ENCODE measurements at places on chromosomes 2 and 18.

DNA sequence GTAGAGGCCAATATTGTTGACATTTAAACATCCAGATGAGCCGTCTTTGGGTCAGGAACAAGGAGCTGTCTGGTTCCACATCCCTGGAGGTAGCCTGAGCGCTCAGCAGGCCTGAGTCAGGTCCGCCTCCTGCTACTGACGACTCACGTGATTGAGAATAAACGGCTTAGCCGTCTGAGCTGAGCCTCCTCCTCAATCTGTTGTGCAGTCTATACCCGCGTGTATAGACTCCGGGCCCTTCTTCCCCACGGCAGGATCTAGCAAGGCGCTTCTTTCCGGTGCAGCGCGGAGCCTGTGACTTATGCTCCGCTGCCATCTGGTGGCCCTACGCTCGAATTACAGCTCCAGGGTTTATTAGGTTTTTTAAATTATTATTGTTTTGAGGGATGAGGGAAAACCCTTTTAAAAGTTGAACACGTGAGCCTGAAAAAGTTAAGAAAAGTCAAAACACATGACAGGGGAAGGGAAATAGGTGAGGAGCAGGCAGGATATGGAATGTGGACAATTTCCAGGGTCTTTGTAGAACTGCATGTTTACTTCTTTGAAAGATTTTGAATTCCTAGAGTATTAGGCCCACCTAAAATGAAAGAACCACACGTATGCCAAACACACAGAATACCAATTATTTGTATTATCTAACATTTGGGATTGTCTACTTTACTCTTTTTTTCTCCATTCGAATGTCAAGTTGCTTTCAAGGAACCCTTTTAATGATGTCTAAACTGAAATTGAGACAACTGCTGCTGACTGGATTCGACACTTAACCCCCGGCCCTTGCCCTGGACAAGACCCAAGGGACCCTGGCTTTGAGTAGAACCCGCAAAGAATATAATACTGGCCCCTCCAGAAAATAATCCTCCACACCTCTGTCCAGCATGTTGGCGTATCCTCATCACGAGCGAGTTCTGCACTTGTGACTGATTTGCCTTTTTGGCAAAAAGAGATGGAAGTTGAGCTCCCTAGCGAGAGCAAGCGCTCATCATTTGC, 112.4 kb upstream of the ZNF236 start:
- DNase-seq, result peak; percentile 16

GRCh38 chr2:65985986-65986385, 448.9 kb upstream of the MEIS1 start:
- DNase-seq, result no peak

- no peak for DNase-seq
Measured at GRCh38 chr2:128781585-128782385, 463.1 kb upstream of the HS6ST1 start.

DNA sequence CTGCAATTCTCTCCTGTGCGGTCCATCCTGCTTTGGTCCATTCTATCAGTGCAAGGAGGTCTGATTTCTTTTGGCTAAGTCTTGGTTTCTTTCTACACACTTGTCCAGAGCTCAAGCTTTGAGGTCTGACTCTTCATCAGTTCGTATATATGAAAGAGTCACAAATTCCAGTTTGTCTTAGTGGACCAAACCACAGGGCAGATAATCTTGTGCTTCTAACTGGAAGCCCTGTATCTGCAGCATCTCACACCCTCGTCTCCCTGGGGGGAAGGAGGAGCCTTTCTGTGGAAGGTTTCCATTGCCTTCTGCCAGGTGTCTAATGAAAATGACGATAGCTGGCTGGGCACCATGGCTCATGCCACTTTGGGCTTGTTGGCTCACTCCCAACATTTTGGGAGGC, 148.5 kb downstream of the SPP2 start:
- no peak for DNase-seq

GRCh38 chr2:190804182-190804795, 76.3 kb upstream of the GLS start:
- DNase-seq, result no peak

GRCh38 chr2:237980087-237980486, 13.3 kb downstream of the UBE2F start:
- DNase-seq, result no peak

DNA sequence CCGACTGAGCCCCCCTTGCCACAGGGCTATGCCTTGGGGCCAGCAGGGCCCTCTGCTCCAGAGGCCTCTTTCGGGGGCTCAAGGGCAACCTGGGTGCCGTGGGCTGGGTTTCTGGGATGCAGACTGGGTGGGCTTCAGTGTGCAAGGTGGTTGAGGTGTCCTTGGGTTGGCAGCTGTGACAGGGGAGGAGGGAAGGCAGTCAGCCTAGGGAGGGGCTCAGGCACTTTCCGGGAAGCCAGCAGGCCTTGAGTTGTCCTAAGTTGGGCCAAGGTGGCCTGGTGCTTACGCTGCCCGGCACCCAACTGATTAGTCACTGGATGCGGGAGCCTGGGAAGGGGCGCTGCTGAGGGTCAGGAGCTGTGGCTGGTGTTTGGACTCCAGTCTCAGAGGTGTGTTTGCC, 199.5 kb downstream of the TWIST2 start:
- no peak for DNase-seq

GRCh38 chr18:9296233-9297006, 38.2 kb upstream of the TWSG1 start:
- no peak for DNase-seq

DNA sequence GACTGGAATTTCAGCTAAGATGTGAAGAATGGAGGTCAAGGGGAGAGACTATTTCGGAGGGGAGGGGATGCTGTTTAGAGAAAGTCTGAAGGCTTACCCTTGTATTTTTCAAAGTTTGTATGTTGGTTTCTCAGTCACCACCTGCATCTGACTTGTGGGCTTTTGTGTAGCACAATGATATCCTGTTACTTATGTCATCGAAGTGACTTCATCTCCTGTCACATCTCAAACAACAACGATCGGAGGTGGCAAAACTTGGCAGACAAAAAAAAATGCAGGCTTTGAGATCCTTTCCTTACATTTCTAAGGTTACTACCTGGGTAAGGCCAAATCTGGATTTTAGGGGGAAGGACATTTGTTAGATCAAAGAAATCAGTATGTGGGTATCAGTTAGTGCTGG, 11.7 kb upstream of the CXCR4 start:
- DNase-seq, result no peak

- DNase-seq, result no peak
Measured at GRCh38 chr18:36481201-36481657, 183.7 kb downstream of the FHOD3 start.

DNA sequence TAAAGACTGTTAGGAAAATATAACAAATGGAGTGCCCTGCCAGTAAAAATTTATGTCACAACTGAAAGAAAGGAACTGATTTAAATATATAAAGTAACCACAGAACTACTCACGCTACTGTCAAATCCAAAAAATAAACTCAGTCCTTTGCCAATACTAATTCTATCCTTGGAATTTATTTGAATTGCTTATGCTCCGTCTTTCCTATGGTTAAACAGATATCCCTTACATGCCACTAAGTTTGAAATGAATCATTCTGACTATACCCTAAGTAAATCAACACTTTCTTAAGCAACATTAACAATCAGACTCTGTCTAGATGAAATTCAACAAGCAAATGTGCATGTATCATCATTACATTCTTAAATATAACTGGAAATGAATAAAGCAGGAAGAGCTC, 9.8 kb downstream of the HNRNPLL start:
- no peak for DNase-seq

- no peak for DNase-seq
Measured at GRCh38 chr2:186841940-186842339, 7.0 kb downstream of the ZSWIM2 start.

DNA sequence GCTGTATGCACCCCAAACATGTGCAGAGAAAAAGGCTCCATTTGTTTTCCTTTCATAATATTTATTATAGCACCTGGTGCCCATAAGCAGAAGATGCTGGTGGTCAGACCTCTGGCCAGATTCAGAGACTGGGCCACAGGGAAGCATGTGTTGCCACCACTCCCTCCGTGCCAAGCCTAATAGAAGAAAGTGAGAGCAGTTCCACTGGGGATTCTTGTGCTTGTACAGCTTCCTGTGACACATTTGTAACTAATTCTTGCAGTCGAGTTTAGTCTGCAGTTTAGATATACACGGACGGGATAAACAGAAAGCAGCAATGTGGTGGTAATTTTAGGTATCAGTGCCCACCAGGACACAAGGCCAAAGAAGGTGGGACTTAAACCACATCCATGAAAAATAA, 135.4 kb upstream of the PIEZO2 start:
- DNase-seq, result no peak

- DNase-seq, result no peak
Measured at GRCh38 chr2:152587187-152587947, 129.9 kb downstream of the PRPF40A start.

DNA sequence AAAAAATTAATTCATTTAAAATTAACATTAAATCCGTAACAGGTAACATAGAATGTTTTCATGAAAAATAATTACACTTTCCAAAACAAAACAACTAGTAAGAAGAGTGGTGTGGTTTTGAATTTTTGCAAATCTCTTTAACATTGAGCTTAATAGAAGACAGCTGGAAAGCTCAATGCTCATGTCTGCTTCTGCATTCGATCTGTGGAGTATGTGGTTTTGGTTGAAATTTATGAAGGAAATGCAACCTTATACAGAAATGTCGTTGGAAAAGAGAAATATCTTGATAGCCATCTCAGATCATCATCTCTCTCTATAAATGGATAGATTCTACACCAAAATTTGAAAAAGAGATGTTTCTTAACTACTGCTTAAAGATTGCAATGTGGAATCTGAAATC, 17.3 kb upstream of the FHL2 start:
- no peak for DNase-seq

DNA sequence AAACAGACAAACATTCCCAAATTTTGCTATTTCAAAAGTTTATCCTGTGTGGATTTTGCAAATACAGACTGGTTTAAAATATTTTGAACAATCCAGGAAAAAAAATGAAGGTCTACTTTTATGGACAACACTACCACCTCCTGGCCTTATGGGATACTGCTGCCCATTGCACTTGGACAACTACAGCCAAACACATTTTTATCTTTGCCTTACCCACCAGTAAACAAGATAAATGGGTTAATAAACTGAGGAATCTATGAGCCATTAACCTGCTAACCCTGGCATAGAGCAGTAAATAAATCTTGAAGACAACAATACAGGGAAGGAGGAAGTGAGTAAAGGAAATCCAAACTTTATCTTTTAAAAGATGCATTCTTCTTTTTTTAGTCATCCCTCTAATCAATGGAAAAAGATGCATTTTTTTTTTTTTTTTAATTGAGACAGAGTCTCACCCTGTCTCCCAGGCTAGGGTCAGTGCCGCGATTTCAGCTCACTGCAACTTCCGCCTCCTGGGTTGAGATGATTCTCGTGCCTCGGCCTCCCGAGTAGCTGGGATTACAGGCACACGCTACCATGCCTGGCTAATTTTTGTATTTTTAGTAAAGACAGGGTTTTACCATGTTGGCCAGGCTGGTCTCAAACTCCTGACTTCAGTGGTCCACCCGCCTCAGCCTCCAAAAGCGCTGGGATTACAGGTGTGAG, 2.1 kb upstream of the SPIRE1 start:
- DNase-seq, result peak; percentile 4

DNA sequence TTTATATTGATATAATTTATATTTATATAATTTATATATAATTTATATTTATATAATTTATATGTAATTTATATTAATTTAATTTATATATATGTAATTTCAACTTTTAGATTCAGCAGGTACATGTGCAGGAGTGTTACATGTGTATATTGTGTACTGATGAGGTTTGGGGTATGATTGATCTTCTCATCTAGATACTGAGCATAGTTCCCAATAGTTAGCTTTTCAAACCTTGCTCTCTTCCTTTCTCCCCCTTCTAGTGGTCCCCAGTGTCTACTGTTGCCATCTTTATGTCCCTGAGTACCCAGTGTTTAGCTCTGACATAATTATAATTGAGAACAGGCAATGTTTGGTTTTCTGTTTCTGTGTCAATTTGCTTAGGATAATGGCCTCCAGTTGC, 1335.3 kb upstream of the CDH2 start:
- no peak for DNase-seq

DNA sequence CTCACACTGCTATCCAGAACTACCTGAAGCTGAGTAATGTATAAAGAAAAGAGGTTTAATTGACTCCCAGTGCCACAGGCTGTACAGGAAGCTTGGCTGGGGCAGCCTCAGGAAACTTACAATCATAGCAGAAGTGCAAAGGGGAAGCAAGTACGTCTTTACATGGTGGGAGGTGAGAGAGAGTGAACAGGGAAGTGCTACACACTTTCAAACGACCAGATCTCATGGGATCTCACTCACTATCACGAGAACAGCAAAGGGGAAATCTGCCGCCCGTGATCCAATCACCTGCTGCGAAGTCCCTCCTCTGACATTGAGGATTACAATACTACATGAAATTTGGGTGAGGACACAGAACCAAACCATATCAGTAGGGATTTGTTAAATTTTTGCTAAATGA, 150.4 kb upstream of the NXPH2 start:
- DNase-seq, result no peak

GRCh38 chr2:224611938-224612337, 26.8 kb upstream of the CUL3 start:
- DNase-seq, result no peak

- no peak for DNase-seq
Measured at GRCh38 chr2:170324640-170325046, 146.7 kb downstream of the MYO3B start.

GRCh38 chr2:134884435-134884834, 34.2 kb upstream of the CCNT2 start:
- DNase-seq, result no peak

GRCh38 chr2:22737144-22737543, 647.8 kb upstream of the KLHL29 start:
- no peak for DNase-seq

DNA sequence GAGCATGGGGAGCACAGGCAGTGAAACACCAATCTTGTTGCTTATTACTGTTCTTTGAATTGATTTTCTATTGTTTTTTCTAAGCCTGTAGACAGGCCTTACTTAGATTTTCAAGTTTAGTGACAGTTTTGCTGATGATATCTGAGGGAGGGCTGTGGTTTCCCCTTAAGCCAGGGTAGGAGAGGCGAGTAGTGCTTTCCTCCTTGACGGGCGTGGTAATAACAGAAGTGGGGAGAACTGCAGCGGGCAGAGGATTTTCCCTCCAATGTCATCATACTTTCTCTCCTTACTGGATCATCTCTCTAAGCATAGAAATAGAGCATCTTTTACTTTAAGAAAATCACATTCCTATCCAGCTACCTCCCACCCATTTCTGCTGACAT, 314.4 kb downstream of the ALK start:
- no peak for DNase-seq

DNA sequence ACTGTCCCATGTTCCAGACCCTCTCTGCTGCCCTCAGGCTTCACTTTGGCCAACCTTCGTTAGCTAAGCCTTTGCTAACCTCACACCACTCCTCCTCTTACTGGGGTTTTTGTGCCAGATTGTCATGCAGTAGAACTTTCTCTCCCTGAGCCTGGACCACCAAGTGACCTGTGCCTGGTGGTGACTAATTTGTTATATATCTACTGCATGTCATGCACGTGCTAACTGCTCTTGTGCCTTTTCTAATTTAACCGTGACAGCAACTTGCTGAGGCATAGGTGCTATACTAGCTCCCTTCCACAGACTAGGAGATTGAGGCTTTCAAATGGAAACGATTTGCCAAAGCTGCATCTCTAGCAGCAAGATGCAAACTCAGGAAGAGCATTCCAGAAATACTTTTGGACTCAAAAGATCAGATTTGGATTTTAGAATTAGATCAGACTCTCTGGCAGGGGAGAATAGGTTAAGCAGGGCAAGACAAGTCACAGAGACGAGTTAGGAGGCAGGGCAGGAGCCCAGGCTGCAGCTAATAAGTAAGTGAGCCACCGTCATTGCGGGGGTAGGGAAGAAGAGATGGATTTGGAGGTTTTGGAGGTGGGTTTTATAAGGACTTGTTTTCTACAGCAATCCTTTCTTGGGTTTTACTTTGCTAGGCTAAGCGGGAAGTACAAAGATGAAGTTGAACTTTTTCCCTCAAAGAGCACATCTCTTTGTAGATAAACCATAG, 1.8 kb downstream of the PPP1R7 start:
- no peak for DNase-seq
